Suppressor macrophage (primary cell): ENCODE measurements at places on chromosomes 11 and 22.

DNA sequence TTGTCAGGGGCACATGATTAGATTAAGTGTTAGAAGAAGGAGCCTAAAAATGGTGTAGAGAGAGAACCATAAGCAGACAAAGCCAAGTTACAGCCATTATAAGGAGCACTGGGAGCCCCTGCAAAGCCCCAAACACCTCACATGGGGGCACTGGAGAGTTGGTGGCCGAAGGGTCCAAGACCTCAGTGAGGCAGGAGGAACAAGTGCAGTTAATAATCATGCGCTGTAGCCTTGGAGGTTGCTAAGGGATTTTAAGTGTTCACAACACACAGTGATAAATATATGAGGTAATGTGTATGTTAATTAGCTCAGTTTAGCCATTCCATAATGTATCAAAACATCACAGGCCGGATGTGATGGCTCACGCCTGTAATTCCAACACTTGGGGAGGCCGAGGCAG lies 54.4 kb upstream of the JAM3 start:
- DNase-seq: no peak

GRCh38 chr11:7348432-7349304 lies 97.0 kb downstream of the SYT9 start:
- DNase-seq: no peak

GRCh38 chr22:24894220-24894975 lies 52.1 kb downstream of the LHFPL7 start:
- peak; percentile 2 for DNase-seq

DNA sequence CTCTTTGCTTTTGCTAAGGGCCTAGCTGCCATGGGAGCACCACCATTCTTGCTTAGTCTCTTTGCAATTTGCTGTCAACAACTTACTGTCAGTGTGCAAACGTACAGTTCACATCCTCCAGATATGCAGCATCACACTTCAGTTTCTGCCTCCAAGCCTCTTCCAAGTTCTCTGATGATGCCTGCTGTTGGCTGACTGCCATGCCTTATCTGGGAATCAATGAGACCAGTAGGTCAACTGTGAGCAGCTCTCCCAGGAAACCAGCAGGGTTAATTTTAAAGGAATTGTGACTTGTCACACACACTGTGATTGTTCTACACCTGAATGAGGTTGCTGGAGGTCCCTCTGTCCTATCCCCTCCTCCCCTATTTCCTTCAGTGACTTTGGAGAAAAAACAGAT lies 56.0 kb downstream of the COPB1 start:
- no peak for DNase-seq

- no peak for DNase-seq
Observed at GRCh38 chr11:97865424-97866012, 1155.2 kb upstream of the CNTN5 start.

DNA sequence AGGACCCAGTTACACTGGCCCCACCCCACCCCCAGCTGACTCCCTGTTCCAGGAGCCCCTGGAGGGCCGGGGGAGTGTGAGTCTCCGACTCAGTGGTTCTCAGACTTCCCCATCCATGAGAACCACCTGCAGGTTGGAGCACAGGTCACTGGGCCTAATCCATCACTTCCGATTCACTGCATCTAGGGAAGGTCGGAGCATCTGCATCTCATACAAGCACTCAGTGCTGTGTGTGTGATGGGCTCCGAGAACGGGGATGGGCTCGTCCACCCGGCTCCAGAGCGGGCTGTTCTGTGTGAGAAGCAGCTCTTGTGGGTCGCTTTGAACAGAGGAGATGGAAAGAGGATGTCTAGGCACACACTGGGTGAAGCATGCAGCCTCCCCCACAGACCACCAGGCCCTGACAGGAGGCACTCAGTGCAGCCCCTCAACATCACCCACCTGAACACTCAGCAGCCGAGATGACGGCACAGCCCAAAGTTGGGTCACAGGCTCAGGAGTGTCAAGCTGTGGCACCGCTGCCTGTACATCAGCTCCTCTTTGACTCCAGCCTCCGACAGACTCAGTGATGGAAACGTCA lies 541.4 kb downstream of the BRD1 start:
- no peak for DNase-seq

DNA sequence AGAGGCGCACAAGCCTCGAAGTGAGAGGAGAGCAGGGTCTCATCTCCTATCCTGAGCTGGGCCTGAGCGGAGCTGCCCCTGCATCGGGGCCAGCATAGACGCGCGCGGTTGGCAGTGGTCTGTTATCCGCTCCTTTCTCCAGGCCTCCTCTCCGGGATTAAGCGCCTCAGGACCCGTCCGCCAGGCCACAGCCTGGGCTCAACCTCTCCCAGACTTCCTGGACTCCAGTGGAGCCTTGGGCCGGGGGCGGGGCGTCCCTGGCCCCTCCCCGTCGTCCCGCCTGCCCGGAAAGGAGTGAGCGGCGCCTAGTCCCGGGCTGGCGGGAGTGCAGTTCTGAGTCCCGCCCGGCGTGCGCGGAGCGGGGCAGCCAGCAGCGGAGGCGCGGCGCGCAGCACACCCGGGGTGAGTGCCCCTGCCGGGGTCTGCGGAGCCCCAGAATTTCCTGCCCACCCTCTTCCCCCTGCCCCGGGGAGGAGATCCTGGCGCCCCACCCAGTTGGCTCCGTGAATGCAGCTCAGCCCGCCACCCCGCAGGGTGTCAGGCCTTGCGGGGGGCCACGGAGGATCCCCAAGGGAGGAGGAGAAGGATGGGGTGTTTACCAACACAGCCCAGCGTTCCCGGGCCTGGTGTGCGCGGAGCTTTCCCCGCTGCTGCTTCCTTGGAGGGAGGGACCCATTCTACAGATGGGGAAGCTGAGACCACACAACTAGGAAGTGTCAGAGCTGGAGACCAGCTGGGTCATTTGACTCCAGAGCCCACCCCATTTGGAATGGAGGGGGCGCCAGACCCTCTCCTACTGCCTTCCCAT lies at the start of gene TCIRG1:
TSS of gene TCIRG1 (plus strand) at position 308 of the 808 bp plus-strand sequence. CDS start 2,247 bp downstream, outside the sequence.
- DNase-seq: peak; percentile 91

DNA sequence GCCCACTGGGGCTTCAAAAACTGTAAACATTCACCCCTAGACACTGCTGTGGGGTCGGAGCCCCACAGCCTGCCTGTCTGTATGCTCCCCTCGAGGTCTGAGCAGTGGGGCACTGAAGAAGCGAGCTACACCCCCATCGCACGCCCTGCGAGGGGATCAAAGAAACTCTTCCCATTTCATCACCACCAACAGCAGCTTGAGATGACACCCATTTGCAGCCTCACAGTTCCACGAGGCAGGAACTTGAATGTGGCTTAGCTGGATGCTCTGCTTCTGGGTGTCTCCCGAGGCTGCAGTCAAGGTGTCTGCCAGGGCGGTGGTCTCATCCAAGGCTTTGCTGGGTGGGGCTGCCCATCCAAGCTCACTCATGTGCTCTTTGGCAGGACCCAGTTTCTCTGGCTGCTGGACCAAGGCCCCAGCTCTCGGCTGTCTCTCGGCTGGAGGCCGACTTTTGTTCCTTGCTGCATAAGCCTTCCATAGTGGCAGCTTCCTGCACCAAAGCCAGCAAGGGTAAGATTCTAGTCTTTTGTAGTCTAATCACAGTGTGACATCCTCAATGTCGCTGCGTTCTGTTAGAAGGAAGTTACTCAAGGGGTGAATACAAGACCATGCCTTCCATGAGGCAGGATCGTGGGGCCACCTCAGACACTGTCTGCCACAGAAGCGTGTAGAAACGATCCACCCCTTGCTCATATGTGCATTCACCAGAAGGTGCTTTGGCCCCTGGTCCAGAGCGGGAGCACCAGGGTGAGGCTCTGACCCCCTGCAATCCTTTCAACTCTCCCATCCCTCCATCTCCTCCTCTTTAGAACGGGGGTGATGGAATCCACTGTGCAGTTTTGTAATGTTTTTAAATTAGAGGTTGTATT lies 46.2 kb upstream of the SEPTIN5 start:
- no peak for DNase-seq

GRCh38 chr11:68770781-68771180 lies 19.5 kb upstream of the TESMIN start:
- no peak for DNase-seq

GRCh38 chr11:128564642-128565245 lies 22.6 kb downstream of the ETS1 start:
- DNase-seq: no peak

DNA sequence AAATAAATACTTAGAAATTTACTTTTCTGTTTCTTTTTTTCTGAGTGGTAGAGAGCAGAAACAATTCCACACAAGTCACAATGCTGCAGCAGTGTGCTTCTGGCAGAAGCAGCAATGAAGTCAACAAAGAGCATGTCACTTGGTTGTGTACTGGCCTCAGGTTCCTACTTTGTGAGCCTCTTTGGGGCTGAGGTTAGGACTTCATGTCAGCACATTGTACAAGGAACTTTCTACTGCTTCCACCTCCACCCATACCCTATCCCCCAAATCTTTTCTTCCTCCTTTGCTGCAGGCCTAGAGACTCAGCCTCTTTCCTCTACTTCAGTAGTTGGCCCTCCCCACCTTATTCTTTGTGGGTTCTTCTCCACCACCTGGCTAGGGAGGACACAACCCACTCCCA lies 252.7 kb upstream of the PITPNB start:
- peak; percentile 53 for DNase-seq

DNA sequence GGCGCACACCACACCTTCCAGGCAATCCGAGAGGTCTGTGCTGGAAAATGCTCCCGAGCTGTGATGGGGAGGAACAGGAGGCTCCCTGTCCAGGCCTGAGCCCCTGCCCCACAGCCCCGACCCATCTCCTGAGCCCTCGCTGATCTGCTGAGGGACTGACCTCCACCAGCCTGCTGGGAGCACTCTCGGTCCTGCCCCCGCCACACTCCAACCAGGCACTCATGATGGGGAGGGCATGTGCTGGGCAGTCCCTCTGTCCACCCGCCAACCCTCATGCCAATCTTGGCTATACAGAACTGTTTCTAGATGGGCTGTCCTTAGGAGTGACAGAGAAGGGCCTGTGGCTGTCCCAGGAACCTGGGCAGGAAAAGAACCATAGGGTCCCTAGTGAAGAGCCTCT lies 70.8 kb downstream of the TRMU start:
- DNase-seq: no peak

DNA sequence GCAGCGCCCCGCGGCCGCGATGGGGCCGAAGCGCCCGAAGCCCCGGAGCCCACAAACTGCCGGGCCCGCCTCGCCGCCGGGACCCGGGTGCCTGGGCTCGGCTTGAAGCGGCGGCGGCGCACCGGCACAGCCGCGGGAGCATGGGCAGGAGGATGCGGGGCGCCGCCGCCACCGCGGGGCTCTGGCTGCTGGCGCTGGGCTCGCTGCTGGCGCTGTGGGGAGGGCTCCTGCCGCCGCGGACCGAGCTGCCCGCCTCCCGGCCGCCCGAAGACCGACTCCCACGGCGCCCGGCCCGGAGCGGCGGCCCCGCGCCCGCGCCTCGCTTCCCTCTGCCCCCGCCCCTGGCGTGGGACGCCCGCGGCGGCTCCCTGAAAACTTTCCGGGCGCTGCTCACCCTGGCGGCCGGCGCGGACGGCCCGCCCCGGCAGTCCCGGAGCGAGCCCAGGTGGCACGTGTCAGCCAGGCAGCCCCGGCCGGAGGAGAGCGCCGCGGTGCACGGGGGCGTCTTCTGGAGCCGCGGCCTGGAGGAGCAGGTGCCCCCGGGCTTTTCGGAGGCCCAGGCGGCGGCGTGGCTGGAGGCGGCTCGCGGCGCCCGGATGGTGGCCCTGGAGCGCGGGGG lies 346 bp downstream of the FJX1 start:
- peak; percentile 68 for DNase-seq

DNA sequence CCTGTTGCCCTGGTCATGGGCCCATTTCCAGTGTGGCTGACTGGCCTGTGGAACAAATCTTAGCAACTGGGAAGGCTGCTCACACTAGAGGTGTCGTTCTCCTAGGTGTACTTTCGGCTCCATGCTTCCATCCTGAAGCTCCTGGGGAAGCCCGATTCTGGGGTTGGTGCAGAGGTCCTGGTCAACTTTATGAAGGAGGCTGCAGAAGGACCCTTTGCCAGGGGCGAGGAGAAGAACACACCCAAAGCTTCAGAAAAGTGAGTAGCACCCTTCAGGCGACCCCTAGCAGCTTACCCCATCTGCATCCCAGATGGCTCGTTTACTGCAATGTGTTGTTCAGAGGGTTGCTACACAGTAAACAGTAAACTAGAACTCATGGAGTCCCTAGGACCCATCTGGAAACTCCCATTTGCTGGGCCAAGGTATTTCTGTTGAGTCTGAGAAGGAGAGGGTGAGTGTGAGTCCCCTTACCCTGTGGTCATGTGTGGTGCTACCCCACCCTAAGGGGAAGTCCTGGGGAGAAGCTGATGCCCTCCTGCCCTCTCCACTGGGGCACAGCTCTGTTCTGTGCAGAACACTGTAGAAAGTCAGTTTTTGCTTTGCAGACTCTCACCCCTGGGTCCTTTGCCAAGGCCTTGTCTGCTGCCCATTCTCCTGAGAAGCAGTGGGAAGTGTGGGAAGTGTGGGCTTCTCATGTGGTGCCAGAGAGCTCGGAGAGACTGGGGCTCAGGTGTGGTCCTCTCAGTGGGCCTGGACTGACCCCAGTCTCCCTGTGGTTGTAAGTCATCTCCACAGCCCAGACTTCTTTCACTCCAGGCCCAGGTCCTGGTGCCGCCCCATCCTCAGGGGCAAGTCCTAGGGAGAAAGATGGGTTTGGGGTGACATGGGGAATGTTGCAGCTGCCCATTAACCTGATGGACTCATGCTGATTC lies 85.0 kb downstream of the CABIN1 start:
- DNase-seq: no peak

- DNase-seq: no peak
Observed at GRCh38 chr11:3129181-3129590, 35.9 kb downstream of the OSBPL5 start.

DNA sequence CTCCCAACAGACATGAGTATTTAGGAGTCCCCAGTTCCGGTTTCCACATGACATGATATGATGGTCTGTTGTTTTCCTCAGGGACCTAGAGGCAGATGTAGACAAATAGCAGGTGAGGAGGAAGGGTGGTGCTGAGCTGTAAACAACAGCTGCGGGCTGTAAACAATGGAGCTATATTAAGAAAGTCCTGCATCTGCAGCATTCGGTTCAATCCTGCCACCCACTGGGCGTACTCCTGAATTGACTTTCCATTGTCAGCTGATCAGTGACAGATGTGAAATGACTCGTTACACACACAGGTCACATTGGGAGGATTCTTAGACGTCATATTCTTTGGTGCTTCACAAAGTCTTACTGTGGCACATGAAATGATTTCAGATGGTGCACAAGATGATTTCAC lies 26.8 kb upstream of the RAG1 start:
- peak; percentile 76 for DNase-seq

DNA sequence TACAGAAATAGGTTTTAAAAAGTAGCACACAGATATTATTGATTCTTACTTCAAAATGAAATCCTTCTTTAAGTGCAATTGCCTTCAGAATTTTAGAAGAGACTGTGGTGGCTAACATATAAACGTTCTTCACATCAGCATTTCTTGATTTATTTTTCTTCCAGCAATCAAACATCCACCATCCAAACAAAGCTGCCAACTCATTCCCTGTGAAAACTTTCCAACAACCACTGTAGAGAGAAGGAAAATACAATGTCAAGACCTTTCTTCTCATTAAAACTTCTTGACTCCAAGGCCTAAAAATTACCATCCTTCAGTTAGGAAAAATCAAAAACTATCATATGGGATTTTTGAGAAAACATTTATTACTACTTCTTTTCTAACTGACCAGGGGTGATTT lies 34.0 kb upstream of the P4HA3 start:
- DNase-seq: no peak

- DNase-seq: no peak
Observed at GRCh38 chr11:46917109-46917761, 1.1 kb downstream of the LRP4 start.
